Activated CD4-positive, alpha-beta T cell treated with anti-CD3 and anti-CD28 coated beads for 36 hours (primary cell): ENCODE measurements at places on chromosomes 7 and 10. TPM values are rescaled to one million over a fixed set of nuclear protein-coding genes. Genes with fewer than 3 reads are reported as not detected.

UPK3B gene
- 0.46 TPM for total RNA-seq

ECHDC3 gene
- 3.8 TPM for total RNA-seq

DNA sequence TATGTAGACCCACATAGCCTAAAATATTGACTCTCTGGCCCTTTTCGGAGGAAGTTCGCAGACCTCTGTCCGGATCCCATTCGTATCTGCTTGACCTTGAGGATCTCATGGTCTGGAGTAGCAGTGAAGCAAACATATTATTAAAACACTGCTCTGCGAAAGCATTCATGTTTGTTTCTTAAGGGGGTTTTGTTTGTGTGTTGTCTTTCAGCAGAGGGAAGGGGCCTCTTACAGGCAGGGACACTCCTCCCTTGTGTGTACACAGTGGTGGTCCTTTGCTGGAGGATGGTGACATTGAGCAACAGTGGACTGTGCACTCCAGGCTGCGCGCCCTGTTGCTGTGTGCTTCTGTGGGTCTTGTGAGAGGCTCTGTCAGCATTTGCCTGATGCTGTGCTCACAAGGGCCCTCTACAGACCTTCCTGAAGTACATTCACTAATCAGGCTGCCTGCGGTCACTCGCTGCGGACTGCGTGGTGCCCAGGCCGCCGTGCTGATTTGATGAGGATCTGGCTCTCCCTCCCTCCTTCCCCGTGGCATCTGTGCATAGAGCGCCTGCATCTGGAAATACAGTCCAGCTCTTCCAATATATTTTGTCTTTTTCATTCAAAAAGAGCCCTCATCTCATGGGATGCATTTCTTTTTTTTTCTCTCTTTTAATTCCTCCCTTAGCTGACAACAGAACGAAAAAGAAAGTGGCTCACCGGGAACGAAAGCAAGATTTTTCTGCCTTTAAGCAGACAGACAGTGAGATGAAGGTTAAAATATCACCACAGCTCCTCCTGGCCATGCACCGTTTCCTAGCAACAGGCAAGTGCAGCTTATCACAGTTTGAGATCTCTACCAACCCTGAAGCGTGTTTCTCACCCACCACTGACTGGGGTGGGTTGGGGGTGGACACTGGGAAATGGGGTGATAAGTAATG is 135.8 kb downstream of the CNNM2 start:
- peaks cover 20% of the 10 kb centered on the region for H3K4me1 ChIP-seq
- H3K36me3 ChIP-seq = peaks cover 1% of the 10 kb centered on the region
- H3K27me3 ChIP-seq = no peaks in the 10 kb centered on the region
- H3K4me3 ChIP-seq = peak overlapping the region; percentile 61

HOXA9 gene
- not detected for total RNA-seq

ARMC10 gene
- total RNA-seq = 42.6 TPM

PPP1R17 gene
- total RNA-seq = not detected
